ENCODE measurements at places on chromosomes 4 and X.

DNA sequence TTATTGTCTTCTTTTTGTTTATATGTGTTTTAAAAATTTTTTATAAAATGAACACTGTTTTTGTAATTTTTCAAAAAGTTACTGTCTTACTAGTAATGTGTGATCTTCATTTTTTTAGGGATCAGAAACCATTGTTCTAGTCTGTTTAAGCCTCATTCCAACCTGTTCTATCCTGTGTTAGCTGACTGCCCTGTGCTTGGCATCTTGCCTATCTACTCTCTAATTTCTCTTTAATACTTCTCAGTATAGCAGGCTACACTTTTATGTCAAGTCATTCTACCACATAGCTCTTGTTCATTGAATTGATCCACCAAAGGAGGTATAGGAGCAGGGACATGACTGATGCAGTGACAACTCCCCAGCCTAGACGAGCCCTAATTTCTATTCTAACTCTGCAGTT is 70.2 kb upstream of the PLS3 start:
- DNase-seq = no peak

DNA sequence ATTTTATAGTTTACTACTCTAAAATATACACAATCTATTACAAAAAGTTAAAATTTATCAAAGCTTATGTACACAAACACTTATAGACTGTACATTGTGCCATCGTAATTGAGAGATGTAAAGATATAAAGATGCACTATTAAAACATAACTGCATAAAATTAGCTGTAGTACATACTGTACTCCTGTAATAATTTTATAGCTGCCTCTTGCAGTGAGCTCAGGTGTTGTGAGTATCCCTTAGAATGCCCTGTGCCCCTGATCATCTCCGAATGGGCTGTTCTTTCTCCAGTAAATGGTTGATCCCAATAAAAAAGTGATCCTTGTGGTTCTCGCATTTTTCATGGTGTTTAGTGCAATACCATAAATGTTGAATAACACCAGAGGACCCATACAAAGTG is 101.2 kb downstream of the TMEM164 start:
- DNase-seq = no peak

DNA sequence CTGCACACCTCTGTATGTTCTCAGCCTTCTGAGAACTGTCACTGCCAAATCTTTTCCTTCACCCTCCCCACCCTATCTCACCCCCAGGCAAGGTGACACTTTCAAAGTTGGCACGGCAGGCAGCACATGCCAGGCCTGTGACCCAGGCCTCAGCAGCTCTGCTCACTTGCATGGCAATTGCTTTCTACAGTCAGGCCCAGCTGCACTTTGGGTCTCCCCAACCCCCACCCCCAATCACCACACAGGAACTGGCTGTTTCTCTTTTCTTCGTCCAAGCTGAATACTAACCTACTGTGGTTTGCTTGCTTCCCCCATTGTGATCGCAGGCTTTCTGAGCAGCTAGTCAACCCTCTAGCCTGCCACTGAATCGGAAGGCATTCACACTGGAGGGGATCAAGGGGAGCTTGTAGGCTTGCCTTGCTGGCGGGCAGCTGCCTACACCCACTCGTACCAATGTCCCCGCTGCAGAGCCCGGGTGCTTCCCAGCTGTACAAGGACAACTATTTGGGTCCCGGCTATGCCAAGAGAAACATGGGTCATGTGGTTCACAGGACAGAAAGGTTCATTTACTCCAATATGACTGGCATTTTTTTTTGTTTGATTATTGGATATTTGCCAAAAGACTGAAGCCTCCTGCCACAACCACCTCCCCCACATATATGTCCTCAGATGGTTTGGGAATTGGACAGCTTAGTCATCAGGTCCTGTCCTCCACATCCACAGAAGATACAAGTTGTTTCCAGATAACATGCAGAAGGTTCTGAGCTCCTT is 28.1 kb downstream of the SLC25A43 start:
- DNase-seq = no peak

DNA sequence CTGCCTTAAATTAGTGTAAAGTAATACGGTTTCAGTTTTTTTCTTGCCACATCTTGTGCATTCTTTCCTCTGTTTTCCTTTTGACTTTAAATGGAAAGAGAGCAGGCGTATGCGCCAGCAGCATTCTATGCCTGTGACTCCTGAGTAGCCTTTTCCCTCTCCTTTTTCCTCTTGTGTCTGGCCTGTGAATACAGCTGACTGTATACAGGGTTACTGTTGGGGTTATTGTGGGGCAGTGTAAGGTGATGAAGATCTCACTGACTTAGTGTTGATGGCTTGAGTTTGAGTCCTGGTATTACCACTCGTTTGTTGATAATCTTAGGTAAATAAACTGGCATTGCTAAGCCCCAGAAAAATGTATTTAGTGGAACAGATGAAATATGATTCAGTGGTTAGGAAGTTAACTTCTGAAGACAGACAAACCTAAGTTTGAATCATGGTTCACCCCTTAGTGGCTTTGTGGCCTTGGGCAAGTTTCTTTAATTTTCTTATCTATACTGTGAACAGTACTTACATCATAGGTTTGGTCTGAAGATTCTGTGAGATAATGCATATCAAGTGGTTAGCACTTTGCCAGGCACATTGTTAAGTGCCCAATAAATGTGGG is 105.1 kb downstream of the FNIP2 start:
- peak; percentile 59 for DNase-seq

DNA sequence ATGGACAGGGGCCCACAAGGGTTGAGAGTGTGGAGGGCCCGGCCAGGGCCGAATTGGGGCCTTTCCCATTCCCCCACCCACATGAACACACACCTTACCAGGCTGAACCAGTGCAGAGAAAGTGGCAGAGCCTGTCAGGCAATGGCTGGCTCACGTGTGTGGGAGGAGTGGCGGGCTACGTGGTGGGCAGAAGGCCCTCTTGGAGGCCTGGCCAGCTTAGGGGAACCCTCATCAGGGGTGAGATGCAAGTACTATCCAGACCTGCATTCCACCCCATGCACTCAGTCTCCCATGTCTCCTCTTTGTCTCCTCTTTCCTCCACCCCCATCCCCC is 965 bp downstream of the TCEAL4 start:
- no peak for DNase-seq

GRCh38 chr4:83568062-83568461 is 32.2 kb downstream of the GPAT3 start:
- no peak for DNase-seq

DNA sequence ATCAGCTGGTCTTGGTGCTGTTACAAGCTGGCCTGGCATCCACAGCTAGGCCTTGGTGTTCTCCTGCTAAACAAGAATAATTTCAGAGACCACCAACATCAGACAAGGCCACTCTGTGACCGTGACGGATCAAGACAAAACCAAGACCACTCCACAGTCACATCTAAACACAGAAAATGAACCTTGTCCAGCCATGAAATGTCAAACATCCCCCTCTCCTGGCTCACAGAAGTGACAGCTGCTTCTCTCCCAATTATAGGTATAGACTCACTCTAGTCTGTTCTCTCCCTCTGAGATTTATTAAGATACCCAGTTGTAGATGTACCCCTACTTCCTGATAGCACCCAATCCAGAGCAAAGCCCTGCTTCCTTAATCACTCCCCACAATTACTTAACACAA is 40.4 kb downstream of the EFHC2 start:
- DNase-seq = no peak

DNA sequence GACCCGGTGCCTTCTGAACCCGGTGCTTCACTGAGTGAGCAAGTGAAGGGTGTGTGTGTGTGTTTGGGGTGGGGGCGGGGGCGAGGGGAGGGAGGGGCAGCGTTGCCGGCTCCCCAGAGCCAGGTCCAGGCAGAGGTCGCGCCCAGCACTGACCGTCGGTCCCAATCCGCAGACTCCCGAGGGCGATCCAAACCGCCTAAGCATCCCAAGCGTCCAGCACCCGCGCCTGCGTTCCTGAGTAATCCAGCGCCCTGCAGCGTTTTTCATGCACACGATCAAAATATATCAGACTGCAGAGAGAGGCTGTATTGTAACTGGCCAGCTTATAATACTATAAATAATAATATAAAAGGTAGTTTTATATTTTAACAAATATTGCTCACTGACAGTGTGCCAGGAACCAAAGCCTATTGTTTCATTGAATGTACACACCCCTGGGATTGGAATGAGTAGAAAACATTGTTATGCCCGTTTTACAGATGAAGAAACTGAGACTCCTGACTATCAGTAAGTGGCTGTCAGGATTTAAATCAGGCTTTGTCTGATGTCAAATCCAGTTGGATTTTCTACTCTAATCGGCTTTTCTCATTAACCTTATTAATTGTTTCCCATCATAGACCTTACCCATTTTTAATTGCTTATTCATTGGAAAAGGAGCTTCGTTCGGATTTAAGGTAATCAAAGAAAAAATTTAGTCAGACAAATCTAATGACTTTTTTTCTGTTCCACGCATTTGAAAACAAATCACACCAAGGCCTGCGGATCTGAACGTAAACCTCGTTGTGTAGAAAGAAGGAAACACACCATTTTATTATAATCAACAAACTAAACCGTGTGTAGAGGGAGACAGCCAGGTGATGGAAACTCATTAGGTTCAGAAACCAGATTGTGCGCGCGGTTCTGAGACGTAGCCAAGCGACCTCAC is 4.0 kb upstream of the NKX3-2 start:
- DNase-seq = no peak

- DNase-seq = no peak
Observed at GRCh38 chrX:53882331-53882730, 161.9 kb downstream of the PHF8 start.

- no peak for DNase-seq
Observed at GRCh38 chrX:103151799-103152198, 58.9 kb upstream of the NXF3 start.

DNA sequence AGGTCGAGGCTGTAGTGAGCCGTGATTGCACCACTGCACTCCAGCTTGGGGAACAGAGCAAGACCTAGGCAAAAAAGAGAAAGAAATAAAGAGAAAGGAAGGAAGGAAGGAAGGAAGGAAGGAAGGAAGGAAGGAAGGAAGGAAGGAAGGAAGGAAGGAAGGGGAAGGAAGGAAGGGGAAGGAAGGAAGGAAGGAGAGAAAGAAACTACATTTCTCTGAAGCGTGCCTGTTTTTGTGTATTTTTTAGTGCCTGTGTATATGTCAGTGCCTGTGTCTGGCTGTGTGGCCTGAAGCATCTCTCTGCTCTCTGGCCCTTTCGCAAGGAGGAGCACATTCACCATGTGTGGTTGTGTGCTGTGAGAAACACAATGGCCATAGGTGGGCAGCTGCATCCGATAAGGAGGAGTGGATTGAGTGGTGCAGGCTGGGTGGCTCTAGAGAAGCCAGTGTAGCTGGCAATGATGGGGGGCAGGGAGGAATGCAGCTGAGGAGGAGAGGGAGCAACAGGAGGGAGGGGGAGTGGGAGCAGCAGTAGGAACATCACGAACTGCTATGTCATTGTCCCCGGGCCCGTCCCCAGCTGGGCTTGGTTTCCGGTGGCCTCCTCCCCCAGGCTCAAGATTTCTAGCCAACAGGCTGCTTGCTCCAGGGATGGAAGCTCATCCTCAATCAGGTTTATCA is 11.4 kb downstream of the SYN1 start:
- DNase-seq = no peak

DNA sequence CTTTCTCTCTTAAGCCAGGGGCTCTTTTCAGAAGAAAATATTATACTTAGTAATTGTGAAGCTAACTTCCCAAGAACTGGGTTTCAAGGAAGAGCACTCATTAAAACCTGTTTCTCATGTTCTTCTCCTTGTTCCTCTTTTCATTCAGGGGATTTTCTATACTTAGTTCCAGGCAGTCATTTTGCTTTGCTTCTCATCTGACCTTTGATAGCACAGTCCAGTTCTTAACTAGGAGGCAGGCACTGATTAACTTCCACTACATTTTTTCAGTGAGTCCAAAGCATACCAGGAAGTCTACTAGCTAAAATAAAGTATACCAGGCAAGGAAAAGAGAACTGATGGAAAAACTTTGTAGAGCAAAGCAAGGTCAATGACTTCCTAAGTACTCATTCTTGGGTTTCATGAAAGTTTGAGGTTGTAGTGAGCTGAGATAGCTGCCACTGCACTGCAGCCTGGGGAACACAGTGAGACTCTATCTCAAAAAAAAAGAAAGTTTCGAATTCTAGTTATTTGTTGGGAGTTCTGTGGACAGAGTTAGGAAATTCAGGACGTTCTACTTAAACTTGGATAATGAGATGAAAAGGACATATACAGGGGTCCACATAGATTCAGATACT is 190.1 kb upstream of the HS3ST1 start:
- DNase-seq = no peak

DNA sequence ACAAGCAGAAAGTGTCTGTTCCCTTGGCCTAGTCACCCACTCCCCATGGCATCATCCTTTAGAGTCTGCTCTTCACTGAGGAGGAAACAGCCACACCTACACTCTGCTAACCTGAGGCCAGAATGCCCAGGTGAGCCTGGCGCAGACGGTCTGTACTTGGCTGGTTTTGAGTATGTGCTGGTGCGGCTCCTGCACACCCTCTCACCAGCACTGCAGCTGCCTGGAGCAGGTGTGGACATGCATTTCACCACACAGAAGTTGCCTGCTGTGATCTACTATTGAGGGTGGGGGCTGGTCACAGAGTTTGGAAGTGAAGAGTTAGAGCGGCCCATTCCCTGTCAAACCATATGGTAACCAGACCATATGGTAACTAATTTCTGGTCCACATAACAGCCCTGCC is 39.5 kb downstream of the KANTR start:
- DNase-seq = no peak

DNA sequence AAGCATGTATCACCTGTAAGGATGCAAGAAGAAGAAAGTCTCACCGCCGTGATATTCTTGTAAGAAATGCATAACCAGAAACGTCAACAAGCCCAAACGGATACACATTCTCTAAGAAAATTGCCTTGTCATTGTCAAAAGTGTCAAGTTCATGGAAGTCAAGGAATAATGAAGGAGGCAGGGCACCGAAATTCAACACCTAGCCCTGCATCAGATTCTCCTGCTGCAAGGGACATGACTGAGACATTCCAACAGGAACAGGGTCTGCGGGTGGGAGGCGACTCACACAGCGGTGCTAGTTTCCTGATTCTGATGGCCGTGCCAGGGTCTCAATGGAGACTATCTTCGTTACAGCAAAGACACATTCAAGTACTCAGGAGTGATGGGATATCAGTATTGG is 26.7 kb downstream of the IRF2 start:
- DNase-seq = no peak

DNA sequence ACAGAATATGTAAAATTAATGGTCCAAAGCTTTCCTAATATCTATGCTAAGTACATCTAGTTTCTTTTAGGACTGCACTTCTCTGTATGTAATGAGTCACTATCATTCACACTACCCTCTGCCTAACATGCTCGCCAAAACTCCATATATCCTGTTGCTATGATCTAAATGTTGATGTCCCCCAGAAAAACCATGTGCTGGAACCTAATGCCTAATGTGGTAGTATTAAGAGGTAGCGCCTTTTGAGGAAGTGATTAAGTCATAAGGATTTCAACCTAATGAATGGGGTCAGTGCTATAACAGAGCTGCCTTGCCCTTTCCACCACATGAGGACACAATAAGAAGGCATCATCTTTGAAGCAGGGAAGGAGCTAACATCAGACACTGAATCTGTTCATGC is 34.9 kb upstream of the NFKB1 start:
- no peak for DNase-seq

- DNase-seq = no peak
Observed at GRCh38 chr4:67928546-67928945, 34.7 kb downstream of the TMPRSS11A start.

Data from fibroblast of skin of left biceps (primary cell).